ENCODE measurements at places on chromosomes 2 and 18. TPM values are rescaled to one million over a fixed set of nuclear protein-coding genes. Genes with fewer than 3 reads are reported as not detected.

GRCh38 chr18:2538844-2539243 lies 32.5 kb downstream of the METTL4 start:
- no peak for DNase-seq

GRCh38 chr2:218432676-218433365 lies 13.9 kb downstream of the VIL1 start:
- DNase-seq, result no peak

DNA sequence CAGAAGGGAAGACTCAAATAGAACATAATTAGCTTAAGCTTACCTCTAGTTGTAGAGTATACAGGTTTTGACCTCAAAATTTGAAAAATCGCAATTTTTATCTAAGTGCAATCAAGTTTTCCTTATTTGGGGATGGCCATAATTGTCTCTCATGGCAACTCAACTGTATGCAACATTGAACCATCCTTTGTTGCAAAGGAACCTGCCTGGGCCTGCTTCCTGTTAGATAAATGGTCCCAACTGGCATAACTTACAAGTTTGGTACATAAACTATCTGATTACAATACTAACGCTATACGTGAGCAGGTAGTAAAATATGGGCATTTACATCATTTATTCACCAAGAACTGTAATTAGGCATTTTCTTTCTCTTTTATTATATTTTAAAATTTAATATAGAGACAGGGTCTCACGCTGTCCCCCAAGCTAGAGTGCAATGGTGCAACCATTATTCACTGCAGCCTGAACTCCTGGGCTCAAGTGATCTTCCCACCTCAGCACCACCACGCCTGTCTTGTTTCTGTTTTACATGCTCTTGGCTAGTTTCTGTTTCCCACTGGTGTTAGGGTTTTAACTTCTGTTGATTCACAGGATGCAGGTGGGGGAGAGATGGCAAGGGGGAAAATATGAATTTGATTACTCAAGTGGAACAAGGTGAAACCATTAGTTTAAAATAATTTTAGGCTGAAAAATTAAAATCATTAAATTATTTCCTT lies 55.3 kb upstream of the B3GNT2 start:
- no peak for DNase-seq

DNA sequence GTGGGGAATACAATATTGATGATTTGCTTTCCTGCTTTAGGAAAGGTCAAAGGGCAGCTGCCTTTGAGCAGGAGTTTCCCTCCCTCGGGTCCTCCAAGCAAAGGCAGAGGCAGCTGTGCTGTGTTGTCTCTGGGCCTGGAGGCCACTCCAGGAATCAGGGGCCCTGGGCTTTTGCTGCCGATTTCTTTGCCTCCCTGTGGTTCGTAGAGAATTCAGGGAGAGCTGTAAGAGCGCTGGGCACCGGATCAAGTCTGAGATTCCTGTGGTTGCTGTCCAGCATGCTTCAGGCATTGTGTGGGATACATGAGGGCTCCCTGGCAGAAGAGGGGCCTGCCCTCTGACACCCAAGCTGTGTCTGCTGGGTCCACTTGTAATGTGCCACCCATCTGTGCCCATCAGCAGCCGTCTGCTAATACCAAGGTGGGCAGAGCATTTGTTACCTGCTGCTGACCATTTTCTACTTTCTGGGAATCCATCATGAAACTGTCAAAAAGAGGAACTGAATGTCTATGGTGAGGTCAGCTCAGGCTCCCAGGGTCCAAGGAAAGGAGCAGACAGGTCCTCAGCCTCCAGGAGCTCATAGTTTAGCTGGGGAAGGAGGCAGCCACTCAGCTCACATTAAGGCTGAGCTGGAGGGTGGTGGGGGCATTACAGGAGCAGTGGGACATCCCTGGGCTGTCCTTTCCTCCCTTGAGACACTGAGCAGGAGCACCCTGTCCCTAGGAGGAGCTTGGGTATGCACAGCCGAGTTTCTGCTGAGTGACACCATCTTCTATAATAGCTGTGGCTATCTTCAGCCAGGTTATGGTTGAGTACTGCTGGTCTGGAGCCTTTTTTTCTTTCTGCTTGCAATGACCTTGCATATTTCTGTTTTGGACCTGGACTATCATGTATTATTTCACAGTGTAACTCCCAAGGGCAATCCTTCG lies 68.5 kb downstream of the CTIF start:
- no peak for DNase-seq

The NCL gene
- 958 TPM for polyA plus RNA-seq

The CASP10 gene
- polyA plus RNA-seq, result 8.2 TPM

The TEX44 gene
- polyA plus RNA-seq, result not detected

The GALNT1 gene
- polyA plus RNA-seq, result 71.3 TPM

The ADCYAP1 gene
- 0.08 TPM for polyA plus RNA-seq

The SERPINB12 gene
- polyA plus RNA-seq, result not detected

The ATP6V1B1 gene
- 65.9 TPM for polyA plus RNA-seq

Data from left renal pelvis (tissue), 4 donors.